ENCODE measurements at places on chromosomes 11 and 22.

- ATAC-seq: peak; percentile 60
Measured at GRCh38 chr11:121426476-121427399, 25.4 kb upstream of the SORL1 start.

GRCh38 chr11:28728666-28729065, 620.5 kb downstream of the METTL15 start:
- ATAC-seq: no peak

DNA sequence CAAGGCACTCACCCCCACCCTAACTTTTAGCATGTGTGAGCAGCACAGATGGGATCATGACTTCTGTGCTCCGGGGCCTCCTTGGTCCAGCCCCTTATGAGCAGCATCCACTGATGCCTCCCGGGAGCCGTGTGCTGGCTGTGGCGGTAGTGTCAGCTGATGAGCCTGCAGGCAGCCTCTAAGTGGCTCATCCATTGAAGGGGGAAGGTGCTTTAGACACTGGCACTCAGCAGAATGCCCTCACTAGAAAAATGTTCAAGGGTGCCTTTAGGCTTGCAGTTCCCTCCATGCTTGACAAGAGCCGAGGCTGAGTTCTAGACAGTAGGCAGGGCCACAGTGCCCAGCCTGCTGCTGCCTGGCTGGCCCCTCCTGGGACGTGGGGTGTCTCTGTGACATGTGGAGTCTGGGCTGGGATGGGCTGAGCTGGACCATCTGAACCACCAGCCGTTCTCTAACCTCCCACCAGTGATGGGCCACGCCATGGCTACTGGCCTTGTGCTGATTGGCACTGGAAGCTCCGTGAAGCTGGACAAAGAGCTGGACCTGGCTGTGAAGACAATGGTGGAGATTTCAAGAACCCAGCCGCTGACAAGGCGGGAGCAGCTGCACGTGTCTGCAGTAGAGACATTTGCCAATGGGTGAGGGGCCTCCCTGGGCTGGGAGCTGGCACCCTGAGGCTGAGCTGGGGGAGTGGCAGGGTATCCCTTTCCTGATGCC, 5.8 kb downstream of the TTC38 start:
- ATAC-seq: no peak

- no peak for ATAC-seq
Measured at GRCh38 chr11:105070306-105070705, 25.2 kb upstream of the CARD16 start.

GRCh38 chr11:73671701-73672100, 25.3 kb downstream of the PLEKHB1 start:
- no peak for ATAC-seq

DNA sequence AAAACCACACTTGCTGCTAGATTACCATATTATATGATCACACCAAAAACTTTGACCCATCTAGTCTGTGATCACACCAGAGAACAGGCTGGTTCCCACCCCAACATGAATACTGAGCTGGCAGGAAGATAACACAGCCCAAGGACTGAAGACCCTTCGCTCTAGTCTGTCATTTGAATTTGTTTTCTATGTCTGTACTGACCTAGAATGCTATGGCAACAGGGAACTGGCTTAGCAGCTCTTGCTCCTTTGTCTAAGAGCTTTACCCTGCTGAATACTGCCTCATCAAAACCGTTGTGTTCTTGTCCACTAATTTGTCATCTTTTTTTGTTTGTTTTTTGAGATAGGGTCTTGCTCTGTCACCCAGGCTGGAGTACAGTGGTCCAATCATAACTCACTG, 420.4 kb downstream of the AASDHPPT start:
- ATAC-seq: no peak

- ATAC-seq: no peak
Measured at GRCh38 chr11:117563556-117563955, 233.5 kb downstream of the DSCAML1 start.

DNA sequence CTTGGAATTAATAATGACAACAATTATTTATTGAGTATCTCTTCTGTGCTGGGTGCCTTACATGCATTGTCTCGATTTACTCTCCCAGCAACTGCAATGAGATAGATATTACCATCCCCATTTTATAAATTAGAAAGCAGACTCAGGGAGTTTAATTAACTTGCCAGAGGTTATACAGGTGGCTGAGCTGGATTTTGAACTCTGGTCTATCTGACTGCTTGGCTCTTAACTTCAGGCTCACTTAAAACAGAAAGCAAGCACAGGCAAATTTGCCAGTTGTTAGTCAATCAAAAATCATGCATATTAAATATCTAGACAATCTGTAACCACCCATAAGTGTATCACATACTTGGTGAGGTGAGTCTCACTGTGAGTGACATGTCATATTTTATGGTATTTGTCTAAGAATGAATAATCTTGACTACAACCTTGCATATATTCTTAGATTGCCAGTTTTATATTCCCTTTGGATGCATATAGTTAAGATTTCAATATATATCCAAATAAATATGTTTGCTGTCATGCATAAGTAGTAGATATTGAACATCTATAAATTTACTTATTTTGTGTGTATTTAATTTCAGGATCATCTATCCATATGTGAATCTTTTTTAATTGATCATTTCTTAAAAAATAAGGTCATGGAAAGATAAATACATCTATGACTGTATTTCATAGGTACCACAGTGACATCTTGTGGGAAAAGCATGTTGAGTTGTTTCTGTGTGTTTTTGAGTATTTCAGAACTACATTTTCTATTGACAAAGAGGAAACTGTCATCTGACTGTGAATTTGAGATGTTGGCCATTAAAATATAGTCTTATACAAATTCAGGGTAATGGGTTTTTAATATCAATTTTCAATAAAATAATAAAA, 112.0 kb upstream of the ARHGAP42 start:
- no peak for ATAC-seq

- no peak for ATAC-seq
Measured at GRCh38 chr11:68146010-68146540, 24.9 kb upstream of the CHKA start.

DNA sequence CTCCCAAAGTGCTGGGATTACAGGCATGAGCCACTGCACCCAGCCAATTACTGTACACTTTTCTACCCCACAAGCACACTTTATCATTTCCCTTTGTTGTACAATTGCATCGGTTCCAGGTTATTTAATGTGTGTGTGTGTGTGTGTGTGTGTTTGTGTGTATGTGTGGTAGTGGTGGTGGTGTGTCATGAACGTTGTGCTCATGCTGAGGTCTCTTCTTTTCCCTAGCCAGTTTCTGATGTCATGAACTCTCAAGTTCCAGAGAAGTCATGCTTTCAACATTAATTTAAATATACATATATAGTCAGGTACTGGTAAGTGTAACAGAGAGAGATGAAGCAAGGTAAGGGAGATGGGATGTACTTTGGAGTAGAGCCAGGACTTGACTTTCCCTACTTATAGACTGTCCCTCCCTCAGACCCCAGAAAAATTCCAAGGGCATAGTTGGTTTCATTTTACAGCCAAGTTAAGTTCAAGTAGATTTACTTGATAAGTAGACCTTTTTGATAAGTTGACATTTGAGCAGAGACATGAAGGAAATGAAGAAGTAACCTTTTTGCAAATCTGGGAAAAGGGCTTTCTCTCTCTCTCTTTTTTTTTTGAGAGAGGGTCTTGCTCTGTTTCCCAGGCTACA, 42.7 kb downstream of the WEE1 start:
- no peak for ATAC-seq

- ATAC-seq: no peak
Measured at GRCh38 chr11:119700536-119701346, 28.3 kb downstream of the NECTIN1 start.

DNA sequence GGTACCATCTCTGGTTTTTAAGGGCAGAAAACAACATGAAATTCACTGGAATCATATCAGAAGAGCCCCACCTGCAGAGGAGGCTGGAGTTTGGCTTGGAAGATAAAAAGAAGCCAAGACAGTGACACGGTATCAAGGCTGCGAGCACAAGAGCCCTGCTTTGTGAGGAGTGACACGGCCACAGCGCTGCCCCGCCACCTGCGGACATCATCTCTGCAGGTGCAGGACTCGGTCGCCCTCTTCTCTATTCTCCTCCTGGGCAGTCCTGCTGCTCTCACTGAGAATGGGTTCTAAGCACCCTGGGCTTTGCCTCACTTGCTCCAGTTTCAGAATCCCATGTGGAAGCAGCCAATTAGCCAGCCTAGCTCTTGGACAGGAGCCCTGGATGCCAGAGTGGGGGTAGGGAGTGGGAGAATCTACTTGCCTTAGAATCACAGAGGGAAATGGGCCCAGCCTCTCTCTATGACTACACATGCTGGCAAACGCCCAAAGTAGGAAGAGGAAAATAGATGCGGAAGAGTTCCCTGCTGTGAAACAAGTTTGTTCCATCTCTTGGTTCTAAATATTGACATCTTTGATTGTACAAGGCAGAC, 17.1 kb downstream of the APOL4 start:
- no peak for ATAC-seq

- no peak for ATAC-seq
Measured at GRCh38 chr11:16833026-16833425, 94.6 kb downstream of the C11orf58 start.

DNA sequence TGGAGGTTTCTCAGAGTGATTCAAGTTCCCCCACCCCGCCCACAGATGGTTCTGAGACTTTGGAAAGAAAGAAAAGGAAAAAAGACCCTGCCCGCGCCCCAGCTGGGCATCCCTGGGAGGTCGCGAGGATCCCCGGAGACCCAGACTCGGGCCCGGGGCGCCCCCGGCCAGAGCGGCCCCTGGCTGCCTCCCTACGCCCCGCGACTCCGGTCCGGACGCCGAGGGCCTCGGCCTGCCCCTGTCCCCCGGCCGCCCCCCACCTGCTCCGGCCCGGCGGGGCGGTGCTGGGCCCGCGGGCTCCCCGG, 2.3 kb upstream of the AIFM3 start:
- peak; percentile 10 for ATAC-seq

GRCh38 chr11:65275906-65276305, 14.1 kb downstream of the POLA2 start:
- no peak for ATAC-seq

- no peak for ATAC-seq
Measured at GRCh38 chr11:68145120-68145866, 24.1 kb upstream of the CHKA start.

- ATAC-seq: no peak
Measured at GRCh38 chr11:8087185-8087584, 6.2 kb downstream of the TUB start.

DNA sequence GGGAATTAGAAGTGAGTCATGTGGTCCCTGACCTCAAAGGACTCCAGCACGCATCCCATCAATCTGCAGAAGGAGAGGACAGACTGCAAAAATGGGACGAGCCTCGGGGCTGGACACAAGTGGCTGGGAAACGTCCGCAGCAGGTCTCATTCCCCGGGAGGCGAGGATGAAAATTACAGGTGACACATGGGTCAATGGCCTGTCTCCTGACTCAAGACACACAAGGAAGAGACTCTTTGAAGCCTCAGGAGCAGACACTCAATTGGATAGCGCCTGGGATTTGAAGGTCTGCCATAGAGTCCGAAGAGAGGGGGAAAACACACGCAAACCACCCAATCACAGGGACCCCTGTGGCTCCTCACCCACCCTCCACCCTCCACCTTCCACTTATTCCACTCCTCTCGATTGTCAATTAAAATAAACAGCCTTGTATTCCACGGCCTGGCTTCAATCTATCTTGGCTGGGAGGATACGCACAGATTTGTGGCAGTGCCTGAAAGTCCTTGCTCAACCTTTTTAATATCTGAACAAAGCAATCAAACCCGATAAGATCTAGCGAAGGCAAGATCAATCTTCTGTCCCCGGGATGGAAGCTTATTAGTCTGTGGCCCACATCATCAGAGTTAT, 101.8 kb upstream of the CADM1 start:
- ATAC-seq: no peak

- no peak for ATAC-seq
Measured at GRCh38 chr11:17828311-17828751, 93.8 kb downstream of the KCNC1 start.

GRCh38 chr22:17369439-17370025, at the start of gene CECR2:
Gene CECR2, plus strand, starts transcription at chr22:17369460. Its CDS starts 324 bp downstream, at chr22:17369784.
- peak; percentile 65 for ATAC-seq
